ENCODE measurements at places on chromosomes 5 and 9. TPM values are rescaled to one million over a fixed set of nuclear protein-coding genes. Genes with fewer than 3 reads are reported as not detected.

The SPARC gene
- total RNA-seq = 22.7 TPM

The ANKRD18A gene
- 2.6 TPM for total RNA-seq

The OCLN gene
- total RNA-seq = 184 TPM

The SPINK5 gene
- total RNA-seq = 4.2 TPM

The PCDHA3 gene
- not detected for total RNA-seq

The PCDHGB4 gene
- total RNA-seq = 0.14 TPM

The SUSD3 gene
- 2.2 TPM for total RNA-seq

The ASPN gene
- not detected for total RNA-seq

The PTTG1 gene
- 157 TPM for total RNA-seq

The SLCO4C1 gene
- 1.3 TPM for total RNA-seq

The HTR1A gene
- total RNA-seq = not detected
